Activated T-helper 17 cell treated with anti-CD3 and anti-CD28 coated beads, Interleukin-2, amount 50 U/mL, for 72 hours (primary cell): ENCODE measurements at places on chromosomes 3 and 15. TPM values are rescaled to one million over a fixed set of nuclear protein-coding genes. Genes with fewer than 3 reads are reported as not detected.

GRCh38 chr15:99433026-99433756, 132.6 kb upstream of the MEF2A start:
- no peaks in the 10 kb centered on the region for H3K4me1 ChIP-seq
- no peak overlapping the region for H3K4me3 ChIP-seq
- H3K27me3 ChIP-seq: no peaks in the 10 kb centered on the region
- H3K36me3 ChIP-seq: no peaks in the 10 kb centered on the region
- ATAC-seq: no peak

DNA sequence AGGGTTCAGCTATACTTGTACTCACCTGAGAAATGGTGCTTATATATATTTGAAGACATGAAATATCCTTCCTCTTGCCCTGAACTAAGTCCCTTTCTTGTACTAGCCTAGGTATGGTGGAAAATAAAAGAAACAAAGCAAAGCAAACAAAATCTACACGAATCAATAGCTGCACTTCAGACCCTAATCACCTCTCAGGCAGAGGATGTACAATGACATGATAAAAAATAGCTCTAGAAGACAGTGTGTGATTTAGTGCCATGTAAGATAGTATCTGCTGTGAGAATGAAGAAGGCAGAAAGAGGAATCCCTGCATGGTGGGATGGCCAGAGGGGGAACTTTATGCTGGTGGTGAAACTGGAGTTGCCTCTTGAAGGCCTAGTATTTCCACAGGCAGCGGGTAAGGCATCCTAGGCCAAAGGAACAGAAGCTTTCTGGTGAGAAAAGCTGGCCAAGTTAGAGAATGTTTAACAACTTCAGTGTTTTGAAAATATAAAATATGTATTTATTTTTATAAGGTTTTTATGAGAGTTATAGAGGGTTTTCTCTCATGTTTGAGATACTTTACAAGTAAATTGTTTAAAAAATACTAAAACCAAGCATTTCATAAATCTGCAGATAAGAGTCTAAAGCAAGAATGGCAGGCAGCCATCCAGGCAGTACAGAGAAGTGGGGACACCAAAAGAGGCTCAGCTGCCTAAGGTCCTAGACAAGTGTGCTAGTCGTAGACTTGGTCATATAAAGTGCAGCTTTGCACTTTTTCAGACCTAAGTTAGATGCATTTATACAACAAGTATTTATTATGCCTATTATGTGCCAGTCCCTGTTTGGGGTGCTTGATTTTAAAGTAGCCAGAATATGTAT, 14.9 kb downstream of the LEKR1 start:
- H3K27ac ChIP-seq: no peak overlapping the region
- H3K36me3 ChIP-seq: no peaks in the 10 kb centered on the region
- no peak overlapping the region for H3K4me3 ChIP-seq
- ATAC-seq: no peak

- no peaks in the 10 kb centered on the region for H3K4me1 ChIP-seq
- H3K27me3 ChIP-seq: no peaks in the 10 kb centered on the region
- no peak for ATAC-seq
- no peak overlapping the region for H3K4me3 ChIP-seq
- H3K27ac ChIP-seq: no peak overlapping the region
These were observed 764.8 kb upstream of the CADM2 start for GRCh38 chr3:84194029-84194428.

DNA sequence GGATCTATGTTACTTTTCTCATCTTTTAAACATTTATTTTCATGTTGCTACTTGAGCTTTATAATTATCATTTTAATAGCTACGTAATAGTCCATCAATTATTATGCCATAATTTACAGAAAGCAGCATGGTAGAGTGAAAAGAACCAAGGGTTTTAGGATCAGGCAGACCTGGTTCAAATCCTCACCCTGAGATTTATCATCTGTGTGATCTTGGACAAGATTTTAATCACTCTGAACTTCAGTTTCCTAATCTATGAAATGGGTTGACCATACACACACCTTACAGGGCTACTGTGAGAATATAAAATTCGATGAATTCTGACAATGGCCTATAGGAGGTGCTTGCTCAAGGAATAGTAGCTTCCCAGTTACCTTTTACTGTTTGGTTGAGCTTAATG, 27.1 kb downstream of the BOC start:
- H3K27ac ChIP-seq: no peak overlapping the region
- no peaks in the 10 kb centered on the region for H3K36me3 ChIP-seq
- no peaks in the 10 kb centered on the region for H3K4me1 ChIP-seq
- ATAC-seq: no peak

- no peak overlapping the region for H3K27ac ChIP-seq
- H3K4me1 ChIP-seq: no peaks in the 10 kb centered on the region
- ATAC-seq: no peak
These were observed 217.2 kb upstream of the UMPS start for GRCh38 chr3:124512881-124513609.

DNA sequence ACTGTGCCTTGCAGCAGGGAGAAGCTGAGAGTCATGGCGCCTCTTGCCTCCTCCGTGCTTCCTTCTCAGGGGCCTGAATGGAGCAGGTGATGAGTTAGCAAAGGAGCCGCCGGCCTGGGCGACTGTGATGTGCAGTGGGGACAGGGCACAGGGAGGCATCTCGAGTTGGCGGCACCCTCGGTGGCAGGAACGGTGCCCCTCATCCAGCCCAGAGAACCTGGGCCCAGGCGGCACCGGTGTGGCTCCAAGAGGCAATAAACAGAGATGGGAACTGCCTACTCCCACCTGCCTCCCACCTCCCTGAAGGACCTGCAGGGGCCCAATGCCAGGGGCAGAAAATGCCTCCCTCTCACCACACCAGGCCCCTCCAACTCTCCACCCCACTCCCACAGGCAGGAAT, 6.2 kb downstream of the SLC41A3 start:
- H3K27me3 ChIP-seq: no peaks in the 10 kb centered on the region
- ATAC-seq: no peak
- H3K27ac ChIP-seq: no peak overlapping the region
- no peak overlapping the region for H3K4me3 ChIP-seq
- peaks cover under 1% of the 10 kb centered on the region for H3K4me1 ChIP-seq

GRCh38 chr3:158106766-158107471, 699 bp upstream of the SHOX2 start:
- peaks cover 60% of the 10 kb centered on the region for H3K27me3 ChIP-seq
- ATAC-seq: no peak
- H3K4me1 ChIP-seq: peaks cover 29% of the 10 kb centered on the region
- peak overlapping the region; percentile 74 for H3K4me3 ChIP-seq

- no peak overlapping the region for H3K4me3 ChIP-seq
- H3K27me3 ChIP-seq: no peaks in the 10 kb centered on the region
- H3K27ac ChIP-seq: peak overlapping the region; percentile 73
- peak; percentile 28 for ATAC-seq
- H3K36me3 ChIP-seq: peaks cover 25% of the 10 kb centered on the region
These were observed 55.0 kb upstream of the RPL32 start for GRCh38 chr3:12896063-12896985.

DNA sequence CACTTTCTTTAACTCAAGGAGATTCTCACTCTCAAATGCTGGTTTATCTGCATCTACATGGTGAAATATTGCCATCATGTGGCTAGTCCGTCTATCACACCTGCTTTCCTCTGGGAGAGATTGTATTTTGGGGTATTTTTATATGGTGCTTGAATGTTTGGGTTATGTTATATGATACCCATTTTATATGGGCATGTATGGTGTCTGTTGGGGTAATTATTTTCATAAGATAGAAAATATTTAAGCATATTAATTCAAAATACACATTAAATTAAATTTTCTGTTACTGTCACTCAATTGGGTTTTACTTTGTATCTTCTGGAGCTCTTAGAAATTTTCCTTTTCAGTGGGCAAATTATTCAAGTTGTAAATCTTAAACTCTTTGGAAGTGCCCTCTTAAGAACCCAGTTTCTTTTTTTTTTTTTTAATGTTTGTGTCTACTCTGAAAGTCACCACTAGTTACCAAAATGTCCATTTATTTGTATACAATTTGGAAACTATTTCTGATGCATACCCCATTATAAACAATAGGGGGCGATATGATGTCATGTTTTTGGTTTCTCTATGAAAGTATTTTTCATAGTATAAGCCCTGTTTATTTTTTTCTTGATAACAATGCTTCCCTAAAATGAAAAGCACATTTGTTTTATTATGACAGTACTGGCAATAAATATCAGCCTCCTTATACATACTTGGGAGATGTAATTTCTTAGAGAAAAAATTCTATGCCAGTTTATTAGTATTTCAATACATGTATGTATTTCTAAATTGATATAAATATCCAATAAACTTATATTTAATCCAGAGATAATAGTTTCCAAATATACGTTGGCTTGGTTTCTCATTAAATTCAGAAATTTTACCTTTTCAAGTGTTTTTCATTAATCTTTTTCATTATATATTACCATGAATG, 36.1 kb upstream of the PLSCR5 start:
- no peaks in the 10 kb centered on the region for H3K4me1 ChIP-seq
- no peaks in the 10 kb centered on the region for H3K27me3 ChIP-seq
- no peak for ATAC-seq
- H3K4me3 ChIP-seq: no peak overlapping the region

DNA sequence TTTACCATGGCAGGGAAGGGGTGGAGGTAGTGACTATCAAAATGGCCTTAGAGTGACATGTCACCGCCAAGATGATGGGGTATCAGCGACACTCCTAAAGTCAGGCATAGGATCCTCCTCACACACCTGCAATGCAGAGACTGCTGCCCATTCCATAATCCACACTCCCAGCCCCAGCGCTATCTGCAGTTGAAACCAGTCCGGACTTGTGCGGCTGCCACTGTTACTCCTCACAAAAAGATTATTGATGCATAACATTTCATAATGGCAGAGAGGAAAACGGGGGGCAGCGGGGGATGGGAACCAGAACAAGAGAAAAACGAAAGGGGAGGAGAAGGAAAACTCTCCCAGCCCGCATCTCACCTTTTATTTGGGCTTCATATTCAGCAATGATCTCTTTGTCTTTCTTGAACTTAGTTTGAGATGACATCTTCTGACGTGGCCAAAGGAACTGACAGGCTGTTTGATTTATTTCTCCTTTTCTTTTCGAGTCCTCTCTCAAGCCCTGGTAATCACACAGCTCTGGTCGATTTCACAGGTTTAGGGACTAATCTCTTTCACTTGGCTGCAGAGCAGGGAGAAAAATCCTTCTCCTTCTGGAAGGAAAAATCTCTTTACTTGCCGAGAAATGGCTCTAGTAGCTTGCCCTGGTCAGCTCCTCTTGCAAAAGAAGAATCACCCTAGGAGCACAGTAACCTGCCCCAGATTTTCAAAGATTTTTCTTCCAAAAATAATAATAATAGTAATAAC, 749 bp downstream of the SRGAP3 start:
- H3K27me3 ChIP-seq: peaks cover 11% of the 10 kb centered on the region
- H3K27ac ChIP-seq: peak overlapping the region; percentile 65
- H3K4me3 ChIP-seq: peak overlapping the region; percentile 86
- H3K36me3 ChIP-seq: no peaks in the 10 kb centered on the region

GRCh38 chr3:77348244-77348855, 308.5 kb downstream of the ROBO2 start:
- H3K27ac ChIP-seq: no peak overlapping the region
- no peak overlapping the region for H3K4me3 ChIP-seq
- no peaks in the 10 kb centered on the region for H3K36me3 ChIP-seq
- no peak for ATAC-seq

GRCh38 chr3:23258110-23258509, 55.0 kb downstream of the UBE2E2 start:
- H3K36me3 ChIP-seq: no peaks in the 10 kb centered on the region
- no peak overlapping the region for H3K27ac ChIP-seq
- H3K4me3 ChIP-seq: no peak overlapping the region
- no peaks in the 10 kb centered on the region for H3K27me3 ChIP-seq
- ATAC-seq: no peak

DNA sequence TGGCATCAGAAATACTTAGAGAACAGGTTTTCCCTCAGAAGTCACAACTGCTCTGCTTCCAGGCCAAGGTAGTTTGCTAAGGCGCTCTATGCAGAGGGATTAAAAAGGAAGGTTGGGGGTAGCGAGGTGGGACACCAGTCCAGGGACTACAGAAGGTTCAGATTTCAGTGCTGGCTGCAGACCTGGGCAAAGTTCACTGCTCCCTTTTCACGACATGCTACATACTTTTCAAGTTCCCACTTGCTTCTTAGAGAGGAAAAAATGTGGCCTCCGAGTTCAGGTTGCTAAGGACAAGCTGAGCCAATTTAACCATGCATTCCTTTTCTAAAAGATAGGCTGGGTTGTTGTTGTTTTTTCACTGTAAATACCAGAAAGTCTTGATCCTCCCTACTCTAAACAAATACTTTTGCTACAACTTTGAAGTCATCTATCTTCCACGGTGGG, 158.6 kb upstream of the NR2F2 start:
- no peaks in the 10 kb centered on the region for H3K27me3 ChIP-seq
- no peak for ATAC-seq
- H3K4me3 ChIP-seq: no peak overlapping the region
- no peaks in the 10 kb centered on the region for H3K4me1 ChIP-seq
- H3K36me3 ChIP-seq: no peaks in the 10 kb centered on the region
- no peak overlapping the region for H3K27ac ChIP-seq

- H3K36me3 ChIP-seq: no peaks in the 10 kb centered on the region
- H3K4me1 ChIP-seq: no peaks in the 10 kb centered on the region
- no peak overlapping the region for H3K27ac ChIP-seq
- no peak overlapping the region for H3K4me3 ChIP-seq
- no peak for ATAC-seq
These were observed 11.8 kb upstream of the HRG start for GRCh38 chr3:186653984-186654383.

DNA sequence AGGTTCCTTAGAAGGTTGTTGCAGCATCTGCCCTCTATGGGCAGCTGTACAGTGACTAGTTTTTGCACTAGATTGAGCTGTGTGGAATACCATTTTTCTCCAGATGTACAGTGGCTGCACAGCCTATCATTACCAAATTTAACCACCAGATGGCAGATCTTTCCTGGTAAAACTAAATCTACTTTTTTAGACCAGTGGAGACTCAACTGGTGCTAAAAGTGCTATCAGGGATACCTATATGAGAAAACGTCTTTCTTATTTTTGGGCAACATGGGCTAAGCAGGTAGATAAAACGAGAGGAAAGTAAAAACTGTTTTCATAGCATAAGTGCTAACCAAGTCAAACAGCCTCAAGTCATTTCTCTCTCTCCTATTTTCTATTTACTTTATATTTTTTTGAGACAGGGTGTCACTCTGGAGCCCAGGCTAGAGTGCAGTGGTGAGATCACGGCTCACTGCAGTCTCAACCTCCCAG, 21.2 kb downstream of the IGSF10 start:
- no peaks in the 10 kb centered on the region for H3K36me3 ChIP-seq
- no peak overlapping the region for H3K4me3 ChIP-seq
- no peak overlapping the region for H3K27ac ChIP-seq
- peak; percentile 39 for ATAC-seq
- H3K4me1 ChIP-seq: no peaks in the 10 kb centered on the region
- H3K27me3 ChIP-seq: no peaks in the 10 kb centered on the region

The CCR9 gene
- total RNA-seq: 0.19 TPM

The PLA2G4B gene
- total RNA-seq: 2.7 TPM

The PARP15 gene
- 17.6 TPM for total RNA-seq

The SLC2A2 gene
- total RNA-seq: not detected

The DGKG gene
- total RNA-seq: 1.1 TPM

The ZNF197 gene
- 8.4 TPM for total RNA-seq

The MGLL gene
- total RNA-seq: 1.2 TPM

The VEPH1 gene
- not detected for total RNA-seq

The SOX14 gene
- not detected for total RNA-seq

The EFCAB12 gene
- 0.63 TPM for total RNA-seq

The ARMC8 gene
- total RNA-seq: 39.7 TPM

The KCNAB1 gene
- not detected for total RNA-seq
